GM23248 (cell line): ENCODE measurements at places on chromosomes 12 and 14.
A peak's percentile ranks its signal among the peaks of the same experiment; 100 is the strongest.

- no peak for DNase-seq
Observed at GRCh38 chr14:68247274-68247673, 427.7 kb downstream of the RAD51B start.

DNA sequence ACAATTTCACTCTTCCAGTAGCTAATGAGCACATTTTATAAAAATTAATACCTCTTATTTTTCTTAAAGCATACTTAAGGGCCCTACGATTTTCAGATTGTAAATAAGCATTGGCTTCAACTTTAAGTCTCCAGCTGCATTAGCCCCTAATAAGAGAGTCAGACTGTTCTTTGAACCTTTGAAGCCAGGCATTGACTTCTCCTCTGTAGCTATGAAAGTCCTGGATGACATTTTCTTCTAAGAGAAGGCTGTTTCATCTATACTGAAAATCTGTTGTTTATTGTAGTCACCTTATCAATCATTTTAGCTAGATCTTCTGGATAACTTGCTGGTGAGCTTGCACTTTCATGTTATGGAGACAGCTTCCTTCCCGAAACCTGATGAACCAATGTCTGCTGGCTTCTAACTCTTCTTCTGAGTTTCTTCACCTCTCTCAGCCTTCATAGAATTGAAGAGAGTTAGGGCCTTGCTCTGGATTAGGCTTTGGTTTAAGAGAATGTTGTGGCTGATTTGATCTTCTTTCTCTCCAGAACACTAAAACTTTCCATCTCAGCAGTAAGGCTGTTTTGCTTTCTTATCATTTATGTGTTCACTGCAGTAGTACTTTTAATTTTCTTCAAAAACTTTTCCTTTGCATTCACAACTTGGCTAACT is 377.1 kb upstream of the RGS6 start:
- DNase-seq, result no peak

GRCh38 chr14:93825235-93825553 is 36.9 kb upstream of the PRIMA1 start:
- DNase-seq, result no peak

DNA sequence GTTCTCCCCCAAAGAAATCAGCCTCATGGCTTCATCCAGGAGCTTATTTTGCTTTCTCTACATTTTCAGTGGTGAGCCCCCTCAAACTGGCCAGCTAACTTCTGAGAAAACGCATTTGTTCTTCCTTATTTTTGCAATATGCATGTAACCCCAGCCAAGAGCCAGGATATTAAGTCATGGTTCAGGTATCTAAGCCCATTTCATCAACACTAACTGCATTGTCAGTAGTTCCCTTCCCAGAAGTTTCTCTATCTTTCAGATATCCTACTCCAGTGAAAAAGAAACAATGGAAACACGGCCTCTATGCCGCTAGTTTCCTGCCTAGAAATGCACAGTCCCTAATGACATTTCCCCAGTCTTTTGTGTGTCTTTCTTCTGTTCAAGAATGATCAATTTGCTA is 102.8 kb upstream of the RASSF8 start:
- peak; percentile 58 for DNase-seq

GRCh38 chr12:52791271-52792184 is 4.4 kb downstream of the KRT3 start:
- DNase-seq, result no peak

GRCh38 chr14:80211153-80212022 is at the start of gene DIO2:
TSS of gene DIO2 (minus strand) at chr14:80211504. CDS start at chr14:80211472, 32 bp downstream.
- peak; percentile 51 for DNase-seq

- no peak for DNase-seq
Observed at GRCh38 chr12:56299308-56299852, 750 bp downstream of the CS start.

- no peak for DNase-seq
Observed at GRCh38 chr12:47361389-47362021, 281.7 kb upstream of the AMIGO2 start.

GRCh38 chr12:12018454-12018853 is 52.3 kb upstream of the BCL2L14 start:
- DNase-seq, result peak; percentile 21

- no peak for DNase-seq
Observed at GRCh38 chr12:22082190-22082701, 36.2 kb downstream of the CMAS start.

- DNase-seq, result no peak
Observed at GRCh38 chr12:13146336-13146938, 43.0 kb upstream of the GSG1 start.

DNA sequence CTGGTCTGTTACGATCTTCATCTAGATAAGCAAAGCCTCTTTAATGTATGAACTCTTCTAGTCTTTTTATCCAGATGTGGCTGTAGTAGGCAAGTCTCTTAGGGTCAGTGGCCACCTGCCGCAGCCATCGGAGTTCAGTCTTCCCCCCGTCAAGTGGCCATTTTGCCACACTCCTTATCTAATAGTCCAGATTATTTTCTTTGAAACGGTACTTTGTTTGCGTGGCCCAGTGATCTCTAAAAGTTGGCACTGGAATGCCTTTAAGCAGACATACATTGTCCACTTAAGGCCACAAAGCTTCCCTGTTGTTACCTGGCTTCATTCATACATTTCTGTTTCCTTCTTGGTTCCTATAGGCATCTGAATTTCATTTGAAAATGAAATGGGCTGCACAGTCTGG is 36.0 kb upstream of the BMAL2 start:
- no peak for DNase-seq

- no peak for DNase-seq
Observed at GRCh38 chr14:77276295-77276935, 5.4 kb upstream of the NGB start.

- peak; percentile 35 for DNase-seq
Observed at GRCh38 chr12:102675672-102676071, 195.3 kb upstream of the IGF1 start.

GRCh38 chr14:20657216-20658211 is 16.0 kb upstream of the OR6S1 start:
- no peak for DNase-seq

DNA sequence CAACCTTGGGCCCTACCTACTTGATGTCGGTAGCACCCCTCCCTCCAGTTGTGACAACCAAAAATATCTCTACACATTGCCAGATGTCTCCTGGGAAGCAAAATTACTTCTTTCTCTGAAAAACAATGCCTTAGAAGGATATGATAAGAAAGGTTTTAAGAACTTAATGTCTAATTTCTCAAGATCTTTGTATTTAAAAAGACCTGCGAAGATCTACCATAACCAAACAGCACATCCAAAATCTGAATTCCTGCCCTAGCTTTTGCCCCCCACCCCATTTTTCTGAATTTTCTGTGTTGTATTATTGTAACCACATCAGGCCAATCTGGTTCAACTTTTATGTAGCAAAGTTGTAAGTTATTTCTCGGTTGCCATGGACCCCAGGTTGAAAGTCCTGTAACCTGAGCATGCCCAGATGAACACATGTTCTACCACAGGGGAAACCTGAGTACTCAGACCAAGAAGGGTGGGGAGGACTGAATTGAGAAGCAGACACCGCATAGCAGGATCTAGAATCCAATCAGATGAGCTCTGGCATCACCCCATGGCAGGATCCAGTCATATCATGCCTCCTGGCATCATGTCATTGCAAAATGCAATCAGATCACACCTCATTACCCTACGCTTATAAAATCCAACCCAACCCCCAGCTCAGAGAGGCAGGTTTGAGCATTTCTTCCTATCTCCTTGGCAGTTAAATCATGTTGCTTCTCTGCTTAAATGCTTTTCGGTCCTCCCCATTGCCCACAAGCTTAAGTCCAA is 8.7 kb downstream of the TMEM253 start:
- no peak for DNase-seq

- no peak for DNase-seq
Observed at GRCh38 chr14:96662116-96662970, 134.8 kb upstream of the VRK1 start.

GRCh38 chr12:131000000-131000486 is 46.3 kb downstream of the ADGRD1 start:
- no peak for DNase-seq

DNA sequence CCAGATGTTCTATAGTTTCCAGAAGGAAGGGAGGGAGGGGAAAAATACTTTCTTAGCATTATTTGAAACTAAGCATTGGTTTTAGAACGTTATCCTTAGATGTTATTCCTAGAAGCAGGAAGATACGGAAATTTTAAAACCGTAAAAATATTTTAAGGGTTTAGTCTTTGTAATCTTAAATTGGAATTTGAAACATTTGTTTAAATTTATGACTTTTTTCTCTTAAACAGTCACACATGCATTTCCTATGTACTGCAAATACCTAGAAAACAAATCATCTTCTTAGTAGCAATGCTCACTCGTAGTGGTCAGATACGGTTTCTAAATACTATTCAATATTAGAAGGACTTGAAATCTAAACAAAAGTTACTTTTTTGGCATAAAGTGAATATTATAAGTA is 282.0 kb downstream of the ERC1 start:
- peak; percentile 30 for DNase-seq

- peak; percentile 89 for DNase-seq
Observed at GRCh38 chr14:34873589-34874385, 1.4 kb downstream of the BAZ1A start.

GRCh38 chr14:58362798-58363412 is 32.8 kb upstream of the TOMM20L start:
- peak; percentile 17 for DNase-seq

GRCh38 chr12:107436376-107436775 is 249.2 kb upstream of the PWP1 start:
- DNase-seq, result peak; percentile 72

GRCh38 chr12:53048033-53048779 is 1.7 kb upstream of the TNS2 start:
- peak; percentile 59 for DNase-seq

DNA sequence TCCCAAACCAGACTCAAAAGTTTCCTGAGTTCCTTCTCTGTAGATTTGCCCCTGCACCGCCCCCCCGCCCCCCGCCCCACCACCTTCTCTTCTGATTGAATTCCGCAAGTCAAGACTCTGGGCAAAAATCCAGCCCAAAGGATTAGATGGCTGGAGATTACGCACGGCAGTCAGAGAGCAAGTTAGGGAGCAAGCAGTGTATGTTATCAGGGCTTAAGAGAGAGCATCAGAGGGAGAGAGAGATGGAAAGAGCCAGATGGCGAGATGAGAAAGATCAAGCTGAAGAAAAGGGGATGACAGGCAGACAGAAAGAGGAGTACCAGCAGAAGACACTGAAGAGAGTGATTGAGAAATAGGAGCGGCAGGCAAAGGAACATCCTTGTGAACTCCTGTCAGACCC is 13.9 kb upstream of the ANKRD33 start:
- no peak for DNase-seq

GRCh38 chr12:100165356-100165755 is 22.7 kb upstream of the BLTP3B start:
- no peak for DNase-seq

DNA sequence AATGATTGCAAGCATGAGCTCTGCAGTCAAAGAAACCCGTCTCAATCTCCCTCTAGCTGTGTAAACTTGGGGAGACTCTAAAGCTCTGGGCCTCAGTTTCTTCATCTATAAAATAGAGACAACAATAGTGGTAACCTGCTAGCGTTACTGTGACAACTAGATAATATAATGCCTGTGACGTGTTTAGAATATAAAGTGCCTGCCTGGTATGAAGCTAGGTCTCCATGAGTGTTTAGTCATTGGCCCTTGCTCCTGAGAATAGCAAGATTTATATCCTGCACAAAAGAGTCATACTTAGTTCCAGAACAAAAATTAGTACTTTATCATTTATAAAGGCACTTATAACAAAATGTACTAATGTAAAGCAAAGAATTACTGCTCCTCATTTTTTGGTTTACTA is 8.8 kb upstream of the DCP1B start:
- DNase-seq, result peak; percentile 38

- no peak for DNase-seq
Observed at GRCh38 chr12:1173781-1174617, 183.0 kb downstream of the ERC1 start.

DNA sequence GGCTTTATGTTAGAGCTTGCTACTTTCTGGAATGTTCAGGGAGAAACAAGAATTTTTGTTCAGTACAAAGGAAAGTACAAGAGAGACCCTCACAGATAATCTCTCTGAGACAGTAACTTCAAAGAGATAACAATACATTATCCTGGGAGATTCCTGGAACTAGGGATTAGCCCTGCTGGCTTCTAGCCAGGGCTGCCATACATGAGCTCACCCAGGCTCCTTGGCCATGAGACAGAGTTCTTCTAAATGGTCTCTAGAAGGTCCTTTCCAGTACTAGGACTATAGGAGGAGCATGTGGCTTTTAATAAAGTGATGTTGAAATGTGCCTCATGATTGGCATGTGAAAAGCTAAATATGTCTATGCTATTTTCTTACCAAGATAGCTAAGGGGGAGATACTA is 342.5 kb downstream of the EMP1 start:
- DNase-seq, result no peak

DNA sequence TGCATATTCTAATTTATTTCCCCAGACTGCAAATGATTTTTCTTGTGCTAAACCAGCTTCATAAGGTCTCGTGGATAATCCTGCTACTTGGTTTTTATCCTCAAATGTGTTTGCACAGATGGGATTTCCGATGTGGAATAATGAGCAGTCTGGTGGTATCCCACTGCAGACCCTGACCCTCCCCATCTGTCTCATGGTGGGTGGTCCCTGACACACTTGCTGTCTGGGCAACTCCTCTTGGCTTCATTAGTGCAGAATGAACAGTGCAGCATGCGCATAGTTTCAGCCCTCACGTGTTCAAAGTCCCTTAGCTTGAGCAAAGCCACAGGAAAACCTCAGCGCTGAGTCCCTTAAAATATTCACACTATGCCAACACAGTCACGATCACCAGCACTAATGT is 996.5 kb downstream of the AACS start:
- no peak for DNase-seq

- no peak for DNase-seq
Observed at GRCh38 chr14:72186523-72186922, 254.3 kb downstream of the RGS6 start.

DNA sequence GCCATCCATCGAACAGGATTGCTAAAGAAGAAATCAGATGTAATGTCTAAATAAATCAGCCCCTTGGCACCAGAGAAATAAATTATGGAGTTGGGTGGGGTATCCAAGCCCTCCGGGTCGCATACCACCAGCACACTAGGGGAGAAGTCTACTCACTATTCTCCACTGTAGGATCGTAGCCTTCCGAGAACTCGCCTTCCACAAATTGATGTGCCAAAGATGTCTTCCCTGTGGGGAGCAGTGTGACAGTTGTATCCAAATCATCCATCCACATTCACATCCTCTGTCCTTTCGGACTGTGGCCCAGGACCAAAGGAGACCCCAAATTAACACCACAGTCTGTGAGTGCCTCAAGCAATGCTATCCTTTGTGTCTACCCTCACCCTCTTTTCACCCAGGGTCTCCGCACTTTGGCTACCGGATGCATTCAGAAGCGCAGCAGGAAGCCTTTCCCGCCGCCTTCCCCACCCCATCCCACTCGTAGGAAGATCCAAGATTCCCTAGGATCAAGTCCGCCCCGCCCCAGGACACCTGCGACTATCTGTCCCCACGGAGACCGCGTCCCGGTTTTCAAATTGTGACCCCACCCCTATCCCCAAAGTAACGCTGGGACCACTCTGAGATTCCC is 786 bp downstream of the RHEBL1 start:
- DNase-seq, result no peak

DNA sequence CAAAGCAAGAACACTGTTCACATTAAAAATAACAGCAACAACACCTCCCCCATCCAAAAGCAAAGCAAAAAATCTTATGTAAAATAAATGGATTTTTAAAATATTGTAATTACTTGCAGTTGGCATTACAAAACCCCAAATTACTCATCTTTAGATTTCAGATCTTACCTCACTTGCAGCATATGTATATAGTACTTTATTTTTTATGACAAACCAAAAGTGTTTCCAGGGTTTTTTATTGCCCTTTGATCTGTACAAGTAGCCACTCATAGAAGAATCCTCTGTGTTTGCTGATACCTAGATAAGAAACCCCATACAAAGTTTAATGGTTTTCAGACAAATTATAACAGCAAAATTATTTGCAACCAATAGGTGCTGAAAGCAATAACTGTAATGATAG is 12.2 kb upstream of the NR2C1 start:
- DNase-seq, result no peak
